Activated CD8-positive, alpha-beta memory T cell treated with anti-CD3 and anti-CD28 coated beads for 4 hours (primary cell): ENCODE measurements at places on chromosomes 7 and 10.

DNA sequence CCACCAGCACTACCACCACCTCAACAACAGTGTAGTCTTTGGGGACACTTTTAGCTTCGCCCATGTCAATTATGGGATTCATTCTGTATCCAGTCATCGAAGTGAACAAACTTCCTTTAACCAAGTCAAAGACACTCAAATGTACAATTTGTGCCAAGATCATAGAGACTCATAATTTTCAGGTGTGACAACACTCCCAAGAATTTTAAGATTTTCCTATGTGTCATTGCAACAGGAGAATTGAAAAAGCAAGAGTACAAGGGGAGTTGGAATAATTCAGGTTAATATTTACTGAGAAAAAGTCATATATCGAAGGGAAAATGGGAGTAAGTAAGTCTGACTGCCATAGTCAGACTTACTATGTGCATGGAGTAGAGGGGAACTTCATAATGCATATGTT lies 26.2 kb downstream of the PON1 start:
- no peak for DNase-seq

DNA sequence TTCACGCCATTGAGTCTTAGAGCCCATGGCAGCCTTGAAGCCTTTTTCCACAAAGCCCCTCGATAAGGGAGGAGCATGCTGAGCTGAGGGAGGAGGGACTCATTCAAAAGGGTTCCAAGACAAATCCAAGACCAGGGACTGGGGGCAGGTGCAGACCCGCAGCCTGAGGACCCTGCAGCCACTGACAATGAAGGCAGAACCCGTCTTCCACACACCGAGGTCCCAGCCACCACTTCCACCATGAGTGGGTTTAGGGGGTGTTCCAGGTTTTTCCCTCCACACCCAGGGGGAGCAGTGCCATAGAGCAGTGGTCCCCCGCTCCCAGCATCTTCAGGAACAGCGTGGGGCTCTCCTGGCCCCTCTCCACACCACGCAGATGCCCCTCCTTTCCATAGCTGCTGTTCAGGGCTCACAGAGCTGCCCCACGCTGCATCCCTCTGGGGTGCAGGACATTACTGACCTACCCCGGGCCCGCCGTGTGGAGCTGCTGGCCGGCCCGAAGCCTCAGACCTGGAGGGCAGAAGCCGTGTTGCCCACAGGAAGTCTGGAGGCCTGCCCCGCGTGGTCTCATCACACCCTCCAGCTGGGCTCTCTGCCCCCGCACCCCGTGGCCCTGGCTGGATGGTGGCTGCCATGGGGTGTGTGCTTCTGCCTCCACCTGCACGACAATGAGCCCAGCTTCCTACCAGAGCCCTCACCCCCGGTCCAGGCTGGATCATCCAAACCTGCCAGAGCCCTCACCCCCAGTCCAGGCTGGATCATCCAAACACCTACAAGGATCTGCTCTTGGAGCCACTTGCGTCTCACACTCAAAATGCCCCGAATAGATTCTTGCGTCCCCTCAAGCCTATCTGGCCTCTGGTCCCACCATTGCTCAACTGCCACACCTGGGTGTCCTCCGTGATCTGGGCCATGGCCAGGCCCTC lies 220.0 kb upstream of the TCERG1L start:
- no peak for DNase-seq

DNA sequence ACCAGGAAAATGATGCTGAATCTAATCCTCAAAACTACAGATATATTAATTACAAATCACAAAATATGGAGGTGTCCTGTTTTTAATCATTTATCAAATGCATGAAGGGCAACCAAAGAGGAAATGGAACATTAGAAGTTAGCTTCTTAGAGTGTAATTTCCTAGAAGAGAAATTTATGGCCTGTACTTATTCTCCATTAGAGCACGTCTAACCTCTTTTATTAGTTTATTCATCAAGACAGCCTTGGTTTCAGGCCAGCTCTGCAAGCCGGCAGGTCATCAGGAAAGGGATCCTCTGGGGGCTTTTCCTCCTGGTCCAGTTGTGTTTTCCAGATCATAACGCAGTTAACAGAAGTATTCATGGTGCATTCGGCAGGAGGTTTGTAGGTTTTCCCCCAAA lies 517.6 kb downstream of the KCNMA1 start:
- DNase-seq = no peak

DNA sequence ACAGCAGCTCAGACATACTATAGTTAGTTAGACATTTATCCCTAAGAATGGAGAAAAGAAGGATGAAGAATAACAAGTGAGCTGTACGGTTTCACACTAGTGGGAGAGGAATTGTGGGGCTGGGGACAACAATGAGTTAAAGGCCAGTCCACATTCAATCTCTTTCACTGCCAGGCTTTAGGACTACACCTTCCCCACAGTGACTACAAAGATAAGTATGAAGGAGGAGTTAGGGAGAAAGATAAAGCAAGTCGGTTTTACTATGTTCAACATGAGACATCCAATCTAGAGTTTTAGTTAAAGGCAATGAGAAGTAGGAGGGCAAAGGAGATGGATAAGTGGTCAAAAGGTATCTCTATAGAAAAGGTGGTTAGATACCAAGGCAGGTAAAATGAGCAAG lies 16.3 kb downstream of the ARHGAP12 start:
- no peak for DNase-seq

DNA sequence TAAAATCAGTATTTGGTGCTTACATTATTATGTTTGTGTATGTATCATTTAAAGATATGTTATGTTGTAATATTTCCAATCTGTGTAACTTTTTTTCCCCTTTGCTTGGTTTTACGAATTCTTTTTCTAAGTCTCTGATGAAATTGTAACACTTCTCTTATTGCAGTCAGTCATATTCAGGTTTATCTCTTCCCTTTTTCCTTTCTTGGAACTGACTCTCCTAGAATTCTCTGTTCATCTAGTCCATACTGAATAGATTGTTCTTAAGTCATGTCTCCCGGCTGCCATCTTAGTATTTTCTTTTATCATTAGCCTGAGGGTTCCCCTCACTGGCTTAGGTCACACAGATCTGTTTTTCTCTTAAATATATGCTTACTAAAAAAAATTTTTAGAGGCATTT lies 44.6 kb downstream of the PHTF2 start:
- DNase-seq = no peak

DNA sequence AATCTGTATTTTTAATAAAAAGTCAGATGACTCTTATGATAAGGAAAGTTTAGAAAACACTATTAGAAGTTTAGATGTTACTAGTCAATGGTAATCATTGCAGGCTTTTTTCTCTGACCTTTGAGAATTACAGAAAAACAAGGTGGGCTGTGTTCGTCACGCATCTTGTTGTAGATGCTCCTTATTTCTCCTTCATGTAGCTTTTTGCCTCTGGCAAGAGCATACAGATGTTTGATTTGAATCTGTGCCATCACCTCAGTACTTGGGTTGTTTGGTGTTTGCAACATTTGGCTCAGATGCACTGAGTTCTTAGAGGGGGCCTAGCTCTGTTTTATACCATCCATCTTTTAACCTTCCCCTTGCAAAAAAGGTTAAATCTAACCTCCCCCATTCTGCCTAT lies 11.5 kb downstream of the TAS2R16 start:
- DNase-seq = no peak

DNA sequence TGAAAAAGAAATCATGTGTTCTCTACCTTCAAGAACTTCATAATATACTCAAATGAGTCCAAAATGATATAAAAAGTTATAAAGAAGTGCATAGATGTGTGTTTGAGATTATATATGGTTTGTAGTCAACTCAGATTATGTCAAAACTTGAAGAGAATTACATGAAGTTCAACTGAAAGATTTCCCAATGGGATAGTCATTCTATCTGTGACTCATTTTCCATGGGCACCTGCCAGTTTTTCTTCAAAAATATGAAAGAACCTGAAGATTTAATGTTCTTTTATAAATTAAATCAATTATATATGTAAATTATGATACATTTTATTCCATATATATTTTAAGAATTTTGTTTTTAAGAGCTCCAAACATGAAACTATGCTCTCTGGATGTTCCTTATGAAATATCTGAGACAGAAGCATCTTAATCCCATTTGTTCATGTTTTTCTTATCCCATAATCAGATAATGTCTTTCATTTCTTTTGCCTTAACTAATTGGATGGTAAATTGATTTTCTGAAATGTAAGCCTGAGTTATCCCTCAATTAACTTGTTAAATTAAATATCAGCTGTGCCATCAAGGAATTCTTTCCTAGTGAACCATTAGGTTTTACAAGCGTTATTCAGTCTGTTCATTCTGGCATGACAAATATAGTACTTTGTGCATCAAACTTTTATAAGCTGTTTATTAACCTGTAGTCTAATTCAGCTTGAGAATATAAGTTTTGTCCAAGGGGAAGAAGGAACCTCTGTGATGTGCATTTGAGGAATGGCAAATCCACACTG lies 387.1 kb downstream of the IPMK start:
- DNase-seq = no peak
